ENCODE measurements at places on chromosomes 16 and 17. TPM values are rescaled to one million over a fixed set of nuclear protein-coding genes. Genes with fewer than 3 reads are reported as not detected.

DNA sequence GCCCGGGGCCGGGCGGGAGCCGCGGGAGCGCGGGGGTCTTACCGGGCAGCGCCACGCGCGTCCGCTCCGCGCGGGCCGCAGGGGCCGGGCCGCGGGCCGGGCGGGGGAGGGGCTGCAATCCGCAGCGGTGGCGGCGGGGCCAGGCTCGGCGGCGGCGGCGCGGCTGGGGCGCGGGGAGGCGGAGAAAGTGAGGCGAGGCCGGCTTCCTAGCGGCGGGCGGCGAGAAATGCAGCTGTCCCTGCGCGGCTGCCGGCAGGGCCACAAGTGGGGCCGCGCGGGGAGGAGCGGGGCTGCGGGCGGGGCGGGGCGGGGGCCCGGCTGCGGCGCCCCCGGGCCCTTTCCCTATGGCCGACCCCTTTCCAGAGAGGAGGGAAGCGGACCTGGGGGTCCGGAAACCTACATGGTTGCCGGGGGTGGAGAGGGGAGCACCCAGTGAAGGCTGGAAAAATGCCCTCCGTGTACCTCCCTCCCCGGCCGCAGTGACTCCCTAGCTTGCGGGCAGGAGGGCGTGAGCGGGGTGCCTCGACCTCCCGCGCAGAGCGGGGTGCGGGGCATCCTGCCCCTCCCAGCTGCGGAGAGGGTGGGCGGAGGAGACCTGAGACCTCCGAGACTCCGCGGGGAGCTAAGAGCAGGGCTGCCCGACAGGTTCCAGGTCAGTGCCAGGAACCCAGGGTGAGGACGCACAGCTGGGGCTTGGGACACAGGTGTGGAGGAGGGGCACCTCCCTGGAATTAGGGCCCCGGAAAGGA, at the start of gene CUEDC1:
TSS of gene CUEDC1 (minus strand) at position 230 of the 749 bp plus-strand sequence. CDS start 69,848 bp downstream, outside the sequence.
- DNase-seq: peak; percentile 59

- no peak for DNase-seq
Measured at GRCh38 chr17:4184811-4185210, 41.8 kb downstream of the CYB5D2 start.

DNA sequence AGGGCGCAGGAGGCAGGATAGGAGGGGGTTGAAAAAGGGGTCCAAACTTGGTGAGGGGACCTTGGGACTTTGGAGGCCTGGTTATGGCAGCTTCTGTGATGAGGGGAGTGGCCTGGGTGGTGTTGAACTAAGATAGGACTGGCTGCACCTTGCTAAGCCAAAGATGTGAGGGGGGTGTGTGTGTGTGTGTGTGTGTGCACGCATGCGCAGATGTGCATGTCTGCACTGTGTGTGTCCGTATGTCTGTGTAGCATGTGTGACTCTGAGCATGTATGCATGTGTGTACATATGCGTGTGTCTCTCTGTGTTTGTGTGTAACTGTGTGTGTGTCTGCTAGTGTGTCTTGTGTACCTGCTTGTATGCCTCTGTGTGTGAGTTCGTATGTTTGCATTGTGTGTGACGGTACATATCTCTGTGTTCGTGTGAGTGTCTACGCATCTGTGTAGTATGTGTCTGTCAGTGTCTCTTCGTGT, 4.1 kb downstream of the SLC16A5 start:
- DNase-seq: no peak

- peak; percentile 90 for DNase-seq
Measured at GRCh38 chr16:67862623-67863583, 9.9 kb upstream of the EDC4 start.

DNA sequence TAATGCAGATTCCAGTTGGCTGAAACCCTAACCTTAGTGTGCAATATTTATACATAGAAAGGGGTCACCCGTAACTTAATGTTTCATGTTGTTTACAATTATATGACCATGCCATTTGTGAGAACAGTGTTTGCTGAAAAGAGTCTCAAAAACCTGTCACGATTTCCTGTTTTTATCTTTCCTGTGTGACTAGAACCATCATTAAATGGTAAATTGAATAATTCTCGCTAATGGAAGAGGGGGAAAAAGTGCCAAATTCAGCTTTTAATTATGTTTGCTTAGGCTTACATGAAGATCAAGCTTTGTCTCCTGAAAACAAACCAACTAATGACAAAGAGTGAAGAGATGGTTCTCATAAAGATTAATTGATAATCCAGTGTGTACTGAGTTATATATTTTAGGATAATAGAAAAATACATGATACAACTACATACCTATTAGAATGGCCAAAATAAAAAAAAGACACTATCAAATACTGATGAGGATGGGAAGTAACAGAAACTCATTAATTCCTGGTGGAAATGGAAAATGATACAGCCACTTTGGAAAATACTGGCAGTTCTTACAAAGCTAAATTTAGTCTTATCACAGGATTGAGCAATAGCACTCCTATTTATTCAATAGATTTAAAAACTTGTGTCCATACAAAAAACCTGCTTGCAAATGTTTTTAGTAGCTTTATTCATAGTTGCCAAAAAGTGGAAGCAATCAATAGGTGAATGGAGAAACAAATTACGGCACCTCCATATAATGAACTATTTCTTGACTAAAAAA, 141.7 kb downstream of the CDK5R1 start:
- DNase-seq: no peak

- DNase-seq: no peak
Measured at GRCh38 chr16:65429504-65430181, 307.8 kb upstream of the CDH11 start.

DNA sequence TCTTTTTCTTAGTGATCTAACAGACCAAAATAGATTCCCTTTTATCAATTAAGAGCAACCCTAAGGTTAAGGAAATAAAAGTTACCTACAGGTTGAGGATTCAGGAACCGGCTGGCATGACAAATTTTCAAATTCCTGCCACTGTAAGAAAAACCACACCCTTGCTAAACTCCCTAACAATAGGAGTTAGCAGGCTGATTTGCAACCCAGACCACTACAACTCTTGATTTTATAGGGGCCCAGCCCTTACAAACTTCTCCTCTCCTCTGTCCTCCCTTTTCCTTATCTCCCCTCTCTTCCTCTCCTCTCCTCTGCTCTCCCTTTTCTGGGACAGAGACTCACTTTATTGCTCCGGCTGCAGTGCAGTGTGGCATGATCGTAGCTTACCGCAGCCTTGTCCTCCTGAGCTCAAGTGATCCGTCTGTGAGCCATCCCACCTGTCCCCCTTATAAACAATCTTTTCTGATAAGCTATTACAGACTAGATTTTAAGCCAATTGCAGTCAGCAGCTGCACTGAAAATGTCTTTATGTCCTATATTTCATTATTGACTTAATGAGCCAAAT, 418.9 kb downstream of the CDH8 start:
- no peak for DNase-seq

DNA sequence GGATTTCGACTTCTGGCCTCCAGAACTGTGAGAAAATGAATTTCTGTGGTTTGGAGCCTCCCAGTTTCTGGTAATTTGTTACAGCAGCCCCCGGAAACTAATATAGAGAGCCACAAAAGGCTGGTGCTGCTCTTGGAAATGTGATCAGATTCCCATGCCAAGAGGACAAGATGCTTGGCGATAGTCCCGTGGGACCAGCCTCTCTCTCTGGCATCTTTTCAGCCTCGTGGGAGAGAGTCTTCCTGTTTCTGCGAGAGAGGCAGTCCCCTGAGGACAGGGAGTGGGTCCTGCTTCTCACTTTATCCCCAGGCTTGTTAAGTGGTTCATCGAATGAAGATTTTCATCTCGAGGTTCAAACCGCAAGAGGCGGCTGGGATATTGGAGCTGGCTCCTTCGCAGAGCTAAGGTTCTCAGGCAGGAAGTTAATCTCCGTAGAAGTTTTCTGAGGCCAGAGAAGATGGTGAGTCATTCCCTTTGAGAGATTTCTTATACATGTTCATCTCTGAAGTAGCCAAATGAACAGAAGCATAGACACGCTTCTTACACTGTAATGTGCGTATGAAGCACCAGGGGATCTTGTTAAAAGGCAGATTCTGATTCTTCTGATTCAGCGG, 211.6 kb upstream of the SDK2 start:
- peak; percentile 48 for DNase-seq

GRCh38 chr16:87135246-87136030, 181.8 kb downstream of the C16orf95 start:
- no peak for DNase-seq

DNA sequence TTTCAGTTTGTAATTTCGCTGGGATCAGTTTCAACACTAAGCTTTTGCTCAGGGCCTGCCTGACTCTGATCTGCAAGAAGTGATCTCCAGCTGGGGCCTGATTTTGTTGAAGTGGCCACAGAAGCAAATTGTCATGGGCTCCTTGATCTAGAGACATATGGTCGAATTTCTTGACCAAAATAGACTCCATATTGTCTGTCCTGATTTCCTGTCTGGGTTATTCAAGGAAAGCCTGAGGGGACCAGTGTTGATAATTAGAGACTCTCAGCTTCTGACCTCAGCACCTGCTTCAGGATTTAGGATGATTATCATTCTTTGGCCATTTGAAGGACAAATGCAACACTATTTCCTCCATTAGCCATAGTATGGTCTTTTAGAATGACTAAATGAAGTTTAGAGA, 48.9 kb upstream of the MSI2 start:
- no peak for DNase-seq

DNA sequence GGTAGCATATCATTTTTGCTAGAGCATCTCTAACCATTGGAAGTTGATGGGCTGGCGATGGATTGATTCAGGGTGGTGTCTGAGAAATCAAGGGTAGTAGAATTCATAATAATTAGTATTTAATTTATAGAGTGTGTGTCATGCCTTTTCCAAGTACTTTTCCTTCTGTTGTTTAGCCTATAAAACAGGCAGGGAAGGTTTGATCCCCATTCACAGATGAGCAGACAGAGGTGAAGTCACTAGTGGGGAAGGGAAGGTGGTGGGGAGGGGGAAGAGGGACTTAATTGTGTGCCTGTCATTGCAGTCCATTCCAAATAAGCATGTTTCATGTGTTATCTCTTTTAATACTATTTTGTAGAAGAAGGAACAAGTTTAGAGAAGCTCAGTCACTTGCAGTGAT, 131.3 kb downstream of the MSI2 start:
- no peak for DNase-seq

GRCh38 chr16:62283-62967, 8.8 kb downstream of the SNRNP25 start:
- no peak for DNase-seq

DNA sequence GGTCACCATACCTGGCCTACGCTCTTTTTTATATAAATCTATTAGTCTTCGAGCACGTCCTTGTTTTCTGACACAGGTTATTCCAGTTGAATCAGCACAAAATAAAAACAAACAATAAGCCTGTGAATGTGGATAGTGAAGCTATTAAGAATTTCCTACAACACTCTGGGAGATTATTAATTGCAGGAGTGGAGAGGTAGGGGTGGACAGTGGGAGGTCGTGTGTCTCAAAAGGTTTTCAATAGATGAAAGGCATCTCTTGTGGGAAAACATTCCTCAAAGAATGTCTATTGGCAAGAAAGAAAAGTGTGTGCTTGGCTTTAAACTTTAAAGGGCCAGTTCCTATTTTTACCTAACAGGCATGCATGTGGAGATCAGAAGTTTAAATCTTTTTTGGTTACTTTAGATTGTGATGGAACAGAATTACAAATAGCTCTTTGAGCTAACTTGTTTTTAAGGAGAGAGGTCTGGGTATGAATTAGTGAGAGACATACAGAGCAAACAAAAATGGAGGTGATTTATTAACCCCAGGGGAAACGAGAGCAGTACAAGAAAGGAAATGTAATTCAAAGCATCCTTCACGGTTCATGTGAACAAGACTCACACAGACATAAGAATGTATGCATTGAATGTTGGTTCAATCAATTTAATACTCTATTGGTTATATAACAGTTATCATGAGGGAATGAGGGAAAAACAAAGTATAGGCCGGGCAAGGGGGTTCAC, 9.0 kb downstream of the SMYD4 start:
- no peak for DNase-seq

- no peak for DNase-seq
Measured at GRCh38 chr16:86905302-86905701, 327.0 kb downstream of the FOXL1 start.

GRCh38 chr16:86761111-86762031, 183.0 kb downstream of the FOXL1 start:
- DNase-seq: peak; percentile 92

- no peak for DNase-seq
Measured at GRCh38 chr17:20253323-20253722, 214.0 kb downstream of the LGALS9B start.

DNA sequence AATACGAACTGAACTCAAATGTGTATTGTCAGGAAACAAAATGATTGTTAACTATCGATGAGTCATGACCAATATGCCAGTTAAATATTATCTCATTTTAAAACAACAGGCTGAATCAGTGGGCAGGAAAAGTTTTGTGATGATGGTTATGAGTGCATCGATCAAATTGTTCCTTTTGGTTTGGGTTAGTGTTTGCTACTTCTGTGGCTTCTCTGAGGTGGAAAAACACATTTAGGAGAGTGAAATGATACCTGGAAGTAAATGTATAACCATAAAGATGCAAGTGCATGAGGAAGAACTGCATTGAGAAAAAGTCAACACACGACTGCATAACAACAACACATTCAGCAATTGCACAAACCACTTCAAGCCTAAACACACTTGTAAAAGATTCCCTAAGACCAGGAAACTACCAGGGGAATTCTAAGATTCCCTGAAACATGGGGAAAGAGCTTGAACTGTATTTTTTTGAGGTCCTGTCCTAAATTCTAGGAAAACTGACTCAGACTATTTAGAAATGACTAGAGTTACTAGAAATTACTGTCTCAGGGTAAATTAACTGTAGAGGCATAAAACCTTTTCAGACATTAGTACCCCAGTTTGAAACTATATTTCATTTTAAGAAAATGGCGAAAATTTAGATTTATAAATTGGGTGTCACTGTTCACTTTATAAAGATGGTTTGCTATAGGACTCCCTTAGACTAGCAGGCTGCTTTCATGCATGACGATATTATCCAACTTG, 44.8 kb downstream of the CDYL2 start:
- no peak for DNase-seq

DNA sequence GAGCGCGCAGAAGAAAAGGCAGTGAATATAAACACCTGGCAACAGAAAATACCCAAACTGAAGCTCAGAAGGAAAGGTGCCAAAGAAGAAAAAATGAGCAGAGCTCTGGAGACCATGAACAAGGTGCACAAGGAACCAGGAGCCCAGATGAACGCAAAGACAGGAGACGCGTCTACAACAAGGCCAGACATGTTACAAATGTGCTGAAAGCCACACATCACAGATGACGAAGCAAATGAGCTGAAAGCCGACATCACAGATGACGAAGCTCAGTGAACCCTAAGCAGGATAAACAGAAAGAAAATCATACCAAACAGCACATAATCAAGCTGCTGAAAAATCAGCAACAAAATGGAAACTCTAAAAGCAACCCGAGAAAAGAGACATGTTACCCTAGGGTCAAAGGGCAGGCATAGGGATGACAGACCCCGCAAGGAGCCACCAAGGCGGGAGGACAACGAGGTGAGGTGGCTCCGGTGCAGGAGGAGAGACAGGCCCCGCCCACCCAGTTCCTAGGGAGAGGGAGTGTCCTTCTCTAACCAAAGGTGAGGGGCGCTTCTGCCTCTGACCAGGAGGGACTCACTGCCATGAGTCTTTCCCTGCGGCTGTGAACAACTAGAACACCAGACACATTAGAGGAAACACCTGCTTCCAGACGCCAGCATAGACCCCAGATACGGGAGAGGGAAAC, 39.1 kb downstream of the CCDC57 start:
- DNase-seq: no peak

GRCh38 chr17:81910840-81911276, 341 bp downstream of the PCYT2 start:
- DNase-seq: no peak

Gene ZNF624
- total RNA-seq: 2.1 TPM

Gene ZNF469
- total RNA-seq: 0.39 TPM

Gene CMTM1
- total RNA-seq: 6.0 TPM

Gene TTC19
- total RNA-seq: 17.7 TPM

Gene PIGQ
- total RNA-seq: 16.2 TPM

Gene USP43
- total RNA-seq: under 0.01 TPM

Gene P2RX1
- not detected for total RNA-seq

Gene GP2
- not detected for total RNA-seq

Gene GLP2R
- total RNA-seq: not detected

Gene OR1F1
- not detected for total RNA-seq

Measured in RPMI7951 (cell line).